Hematopoietic multipotent progenitor cell treated with erythropoietin and hydrocortisone succinate and interleukin-3 and kit ligand, for 8 days (in vitro differentiated cells): ENCODE measurements at places on chromosomes 6 and 20.

GRCh38 chr6:165825256-165825815 is 162.3 kb upstream of the PDE10A start:
- DNase-seq: no peak

GRCh38 chr6:138406443-138406842 is 2.4 kb downstream of the HEBP2 start:
- peak; percentile 36 for DNase-seq

DNA sequence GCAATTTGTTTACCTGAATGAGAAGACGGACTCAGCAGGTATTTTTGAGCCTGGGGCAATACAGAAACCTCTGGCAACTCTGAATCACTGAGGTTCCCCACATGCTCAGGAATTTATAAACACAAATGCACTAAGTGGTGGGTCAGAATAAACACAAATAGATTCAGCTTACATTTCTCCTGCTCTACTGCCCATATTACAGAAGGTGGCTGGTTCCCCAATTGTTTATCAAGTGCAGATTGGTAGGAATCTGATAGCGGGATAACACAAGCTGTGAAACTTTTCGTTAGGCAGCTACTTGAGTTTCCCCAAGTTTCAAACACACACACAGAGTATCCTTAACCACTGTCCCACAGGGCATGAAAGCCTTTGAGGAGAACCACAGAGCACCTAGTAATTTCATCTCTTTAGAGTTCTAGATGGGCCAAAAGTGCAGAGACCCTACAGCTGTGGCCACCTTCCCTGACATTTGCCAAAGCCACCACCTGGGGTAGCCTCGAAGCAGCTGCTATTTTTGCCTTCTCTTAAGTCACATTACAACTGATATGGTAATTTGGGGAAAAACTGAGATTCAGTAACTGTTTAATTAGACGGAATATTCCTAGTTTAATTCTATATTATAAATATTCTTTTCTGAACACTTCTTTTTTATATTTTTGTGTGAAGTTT is 204.2 kb upstream of the PTCHD4 start:
- DNase-seq: no peak

DNA sequence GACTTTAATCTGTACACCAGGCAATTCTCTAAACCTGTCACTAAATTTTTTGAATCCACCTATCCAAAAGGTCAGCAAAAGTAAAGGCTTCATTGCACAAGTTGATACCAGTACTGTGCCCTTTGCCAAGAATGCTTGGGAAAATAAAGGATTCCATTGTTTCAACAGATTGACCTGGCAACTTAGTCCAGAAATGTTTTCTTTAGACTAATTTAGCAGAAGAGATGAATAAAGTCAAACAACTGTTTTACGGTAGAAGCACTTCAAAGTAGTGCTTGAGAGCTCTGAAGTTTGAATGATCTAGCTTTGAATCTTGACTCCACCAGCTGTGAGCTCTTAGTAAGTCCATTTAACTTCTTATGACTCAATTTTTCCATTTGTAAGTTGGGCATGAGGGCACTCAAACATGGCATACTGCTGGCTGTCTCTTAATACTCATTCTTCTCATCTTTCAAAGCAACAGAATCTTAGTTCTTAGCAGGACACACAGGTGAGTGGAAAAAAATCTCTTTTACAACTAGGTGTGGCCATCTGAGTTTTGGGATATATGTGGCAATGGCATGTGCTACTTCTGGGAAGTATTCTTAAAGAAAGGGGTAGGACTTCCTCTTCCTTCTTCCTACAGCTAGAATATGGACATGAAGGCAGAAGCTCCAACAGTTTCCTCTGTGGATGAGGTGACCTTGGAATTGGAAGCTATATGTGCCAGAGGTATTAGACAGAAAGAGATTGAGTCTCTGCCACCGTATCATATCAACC is 55.9 kb upstream of the LOC128125822 start:
- DNase-seq: no peak
